ENCODE measurements at places on chromosomes 5 and 9. TPM values are rescaled to one million over a fixed set of nuclear protein-coding genes. Genes with fewer than 3 reads are reported as not detected.

The HACD4 gene
- 0.29 TPM for polyA plus RNA-seq

- peak; percentile 60 for DNase-seq
Observed at GRCh38 chr9:100505564-100506159, 32.7 kb downstream of the TMEFF1 start.

DNA sequence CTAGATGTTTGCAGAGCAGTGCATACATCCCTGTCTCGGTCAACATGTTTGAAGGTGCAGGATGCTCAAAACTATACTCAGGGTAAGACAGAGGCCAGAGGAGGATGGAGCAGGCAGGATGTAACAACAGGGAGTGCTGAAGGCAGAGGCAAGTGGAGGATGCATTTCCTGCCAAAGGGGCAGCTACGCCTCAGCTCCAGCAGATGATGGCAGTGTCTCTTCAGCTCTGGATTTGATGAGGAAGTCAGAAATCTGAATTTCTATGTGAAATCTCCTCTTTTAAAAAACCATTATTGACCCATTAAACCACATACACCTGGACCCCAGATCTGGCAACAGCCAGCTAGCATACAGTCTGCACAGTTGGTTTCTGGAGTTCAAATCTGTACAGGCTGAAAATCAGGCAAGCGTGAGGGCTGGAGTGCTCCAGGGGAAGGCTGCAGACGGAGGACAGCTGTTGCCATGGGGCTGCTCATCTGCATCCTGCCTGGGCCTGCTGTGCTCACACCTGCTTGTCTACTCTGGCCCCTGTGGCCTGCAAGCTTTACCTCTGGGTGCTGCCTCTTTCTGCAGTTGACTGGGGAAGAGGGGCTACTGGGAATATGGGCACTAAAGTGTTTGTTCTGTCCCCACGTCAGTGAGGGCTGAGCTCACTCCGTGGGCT lies 152.9 kb upstream of the SLC28A3 start:
- no peak for DNase-seq

GRCh38 chr9:68895741-68896478 lies 118.0 kb downstream of the PRKACG start:
- no peak for DNase-seq

- DNase-seq: peak; percentile 81
Observed at GRCh38 chr9:127860260-127860659, 5.8 kb upstream of the ENG start.
